Fibroblast of skin of back (primary cell): ENCODE measurements at places on chromosomes 16 and 17.

- DNase-seq = peak; percentile 58
These were observed 59.0 kb downstream of the TANGO6 start for GRCh38 chr16:68902003-68902968.

DNA sequence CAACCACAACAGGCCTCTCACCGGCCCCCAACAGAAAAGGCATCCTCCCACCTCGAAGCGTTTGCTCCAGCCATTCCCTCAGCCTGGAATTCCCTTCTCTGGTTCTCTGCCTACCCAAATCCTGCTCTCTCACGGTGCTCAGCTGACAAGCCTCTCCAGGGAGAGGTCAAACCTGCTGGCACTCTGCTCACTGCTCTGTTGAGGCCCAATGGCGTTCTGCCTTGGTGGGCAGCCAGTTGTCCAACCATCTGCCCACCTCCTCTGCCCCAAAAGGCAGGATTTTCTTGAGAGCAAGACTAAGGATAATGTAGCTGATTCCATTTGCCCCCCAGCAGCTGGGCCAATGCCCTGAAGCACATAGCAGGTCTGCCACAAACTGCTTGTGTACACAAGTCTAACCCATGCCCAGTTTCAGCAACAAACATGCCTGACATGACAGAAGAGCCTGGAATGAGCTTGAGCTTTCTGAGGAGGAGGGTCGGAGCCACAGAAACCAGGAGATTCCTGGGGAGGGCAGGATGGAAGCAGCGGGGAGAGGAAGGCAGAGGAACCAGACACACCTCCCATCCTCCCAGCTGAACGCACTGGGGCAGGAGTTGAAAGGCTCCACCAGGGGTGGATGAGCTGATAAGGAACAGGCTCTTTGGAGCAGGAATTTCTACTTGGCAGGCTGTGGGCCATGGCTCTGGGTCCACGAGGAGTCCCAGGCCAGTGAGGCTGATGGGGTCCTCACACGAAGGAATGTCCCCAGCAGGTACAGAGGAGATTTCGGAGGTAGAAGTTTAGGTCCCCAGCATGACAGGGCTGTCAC lies 23.9 kb downstream of the ARHGAP27 start:
- DNase-seq = no peak

DNA sequence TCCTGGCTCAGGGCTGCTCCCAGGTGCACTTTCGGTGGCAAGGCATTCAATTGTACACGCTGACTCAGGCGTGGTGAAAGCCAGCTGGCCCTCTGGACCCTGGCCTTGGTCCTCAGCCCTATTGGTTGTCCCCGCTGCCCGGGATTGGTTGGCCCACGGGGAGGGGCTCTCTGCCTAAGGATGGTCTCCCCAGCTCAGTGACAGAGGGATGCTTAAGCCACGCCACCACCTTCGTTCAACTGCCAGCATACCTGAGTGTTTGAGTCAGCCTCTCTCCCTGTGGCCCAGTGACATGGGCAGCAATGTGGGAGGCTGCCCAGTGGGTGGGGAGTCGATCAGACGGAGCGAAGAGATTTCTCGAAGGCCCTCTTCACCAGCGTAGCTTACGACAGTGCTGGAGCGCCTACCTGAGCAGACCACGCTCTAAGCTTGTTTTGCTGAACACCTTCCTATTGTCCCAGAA lies 30.3 kb downstream of the IRF8 start:
- no peak for DNase-seq

- no peak for DNase-seq
These were observed 217.8 kb upstream of the SOX9 start for GRCh38 chr17:71902894-71903506.

DNA sequence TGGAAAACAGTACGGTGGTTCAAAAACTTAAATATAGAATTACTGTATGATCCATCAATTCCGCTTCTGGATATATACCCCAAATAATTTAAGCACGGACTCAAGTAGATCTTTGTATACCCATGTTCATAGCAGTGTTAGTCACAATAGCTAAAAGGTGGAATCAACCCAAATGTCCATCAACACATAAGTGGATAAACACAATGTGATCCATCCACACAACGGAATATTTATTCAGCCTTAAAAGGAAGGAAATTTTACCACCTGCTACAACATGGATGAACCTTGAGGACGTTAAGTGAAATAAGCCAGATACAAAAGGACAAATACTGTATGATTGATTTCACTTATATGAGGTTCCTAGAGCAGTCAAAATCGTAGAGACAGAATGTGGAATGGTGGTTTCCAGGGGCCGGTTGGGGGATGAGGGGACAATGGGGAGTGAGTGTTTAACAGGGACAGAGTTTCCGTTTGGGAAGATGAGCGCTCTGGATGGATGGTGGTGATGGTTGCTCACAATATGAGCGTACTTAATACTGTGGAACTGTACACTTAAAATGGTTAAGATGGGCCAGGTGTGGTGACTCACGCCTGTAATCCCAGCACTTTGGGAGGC lies 5.4 kb upstream of the RNF222 start:
- no peak for DNase-seq

DNA sequence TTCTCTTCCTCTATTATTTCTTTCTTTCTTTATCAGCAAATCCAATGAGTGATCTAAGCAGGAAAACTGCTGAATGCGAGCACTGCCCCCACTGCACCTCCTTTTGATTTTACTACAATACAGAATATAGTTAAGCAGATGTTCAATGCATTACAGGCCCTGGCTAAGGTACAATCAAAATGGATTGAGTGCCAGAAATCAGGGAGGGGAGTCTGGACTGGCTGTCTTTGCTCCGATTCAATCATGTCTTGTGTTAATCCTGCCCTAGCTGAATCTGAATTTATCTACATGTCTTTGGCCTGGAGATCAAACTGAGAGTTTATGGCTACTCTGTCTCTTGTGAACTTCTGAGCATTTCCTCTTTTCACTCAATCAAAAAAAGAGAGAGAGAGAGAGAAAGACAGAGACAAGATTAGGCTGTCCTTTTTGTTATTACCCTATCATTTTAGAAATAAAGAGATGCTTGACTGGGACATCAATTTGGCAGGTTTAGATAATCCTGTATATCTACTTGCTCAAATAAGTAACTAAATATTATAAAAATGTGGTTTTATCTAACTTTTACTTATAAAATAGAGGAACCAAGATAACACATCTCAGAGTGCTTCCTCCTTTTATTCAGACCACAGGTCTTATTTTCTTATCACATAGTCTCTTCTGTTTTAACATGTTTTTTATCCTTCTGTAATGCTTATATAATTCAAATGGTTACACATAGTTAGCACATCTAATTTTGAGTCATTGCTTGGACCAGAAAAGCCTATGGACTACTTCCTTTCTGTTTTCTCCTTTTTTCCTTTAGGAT lies 656.2 kb downstream of the KCNJ2 start:
- DNase-seq = no peak

DNA sequence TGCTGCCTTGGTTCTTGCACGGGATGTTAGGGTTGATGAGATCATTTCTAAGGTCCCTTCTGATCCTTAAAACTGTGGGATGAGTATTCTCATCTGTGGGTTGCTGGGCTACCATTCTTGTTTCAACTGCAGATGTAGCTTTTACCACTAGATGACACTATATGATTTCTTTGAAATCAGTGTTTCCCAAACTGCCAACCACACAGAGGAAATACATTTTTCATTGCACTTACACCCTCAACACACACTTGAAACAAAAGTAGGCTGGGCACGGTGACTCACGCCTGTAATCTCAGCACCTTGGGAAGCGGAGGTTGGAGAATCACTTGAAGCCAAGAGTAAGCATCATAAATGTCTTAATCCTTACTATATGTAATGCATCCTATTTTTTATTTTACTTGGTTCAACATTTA lies 15.3 kb downstream of the LCMT1 start:
- peak; percentile 76 for DNase-seq

GRCh38 chr17:286571-286970 lies 66.0 kb downstream of the RPH3AL start:
- DNase-seq = no peak

DNA sequence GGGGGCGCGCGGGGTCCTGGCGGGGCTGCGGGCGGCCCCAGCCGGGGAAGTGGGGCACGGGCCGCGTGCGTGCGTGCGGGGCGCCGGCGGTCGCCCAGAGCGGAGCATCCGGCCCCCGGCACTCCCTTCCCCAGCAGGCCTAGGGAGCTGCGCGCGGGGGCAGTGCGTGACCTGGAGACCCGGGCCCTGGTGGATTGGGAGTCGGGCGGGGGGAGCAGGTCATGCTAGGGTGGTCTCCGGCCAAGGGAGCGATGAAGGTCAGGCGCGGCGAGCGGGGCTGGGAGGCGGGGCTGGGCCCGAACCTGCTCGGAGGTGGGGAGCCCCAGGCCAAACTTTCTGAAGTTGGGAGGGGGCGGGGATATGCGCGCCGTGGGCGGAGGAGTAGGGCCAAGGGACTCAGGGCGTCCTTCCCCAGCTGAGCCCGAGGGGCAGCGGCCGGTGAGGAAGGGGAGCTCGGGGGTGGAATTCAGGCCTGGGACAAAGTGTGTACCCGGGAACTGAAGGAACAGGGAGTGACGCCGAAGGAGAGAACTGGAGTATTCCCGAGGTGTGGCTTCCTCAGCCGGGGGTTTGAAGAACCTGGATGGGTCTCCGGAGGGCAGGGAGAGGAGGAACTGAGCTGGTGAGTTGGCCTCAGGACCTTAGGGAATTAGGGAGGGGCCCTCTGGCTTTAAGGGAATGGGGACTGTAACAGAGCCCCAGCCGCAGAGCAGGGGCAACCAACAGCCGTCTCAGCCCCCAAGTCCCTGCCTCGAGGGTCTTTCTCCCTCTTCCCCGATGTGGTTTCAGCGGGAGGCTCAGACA lies 589 bp downstream of the XYLT2 start:
- peak; percentile 42 for DNase-seq
